ENCODE measurements at places on chromosomes 6 and 20. TPM values are rescaled to one million over a fixed set of nuclear protein-coding genes. Genes with fewer than 3 reads are reported as not detected.

- no peaks in the 10 kb centered on the region for H3K27me3 ChIP-seq
- no peak overlapping the region for H3K27ac ChIP-seq
- H3K4me3 ChIP-seq: no peak overlapping the region
- no peaks in the 10 kb centered on the region for H3K36me3 ChIP-seq
- no peaks in the 10 kb centered on the region for H3K4me1 ChIP-seq
- DNase-seq: no peak
Measured at GRCh38 chr6:6696867-6697531, 108.5 kb downstream of the LY86 start.

The FLRT3 gene
- total RNA-seq: not detected

DNA sequence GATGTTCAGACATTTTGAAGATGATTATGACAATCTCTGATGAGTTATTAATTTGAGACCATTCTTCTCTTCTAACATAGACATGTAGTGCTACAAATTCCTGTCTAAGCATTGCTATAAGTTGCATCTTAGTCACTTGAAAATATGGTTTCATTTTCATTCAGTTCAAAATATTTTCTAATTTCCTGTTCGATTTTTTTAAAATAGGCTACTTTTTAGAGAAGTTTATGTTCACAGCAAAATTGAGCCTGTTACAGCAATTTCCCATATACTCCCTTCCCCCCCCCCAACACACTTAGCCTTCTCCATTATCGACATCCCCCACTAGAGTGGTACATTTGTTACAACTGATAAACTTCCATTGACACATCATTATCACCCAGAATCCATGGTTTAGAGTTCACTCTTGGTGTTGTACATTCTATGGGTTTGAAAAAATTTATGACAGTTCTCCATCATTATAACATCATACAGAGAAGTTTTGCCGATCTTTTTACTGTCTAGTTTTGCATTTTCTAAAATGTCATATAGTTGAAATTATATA, 31.2 kb downstream of the PLAGL1 start:
- H3K27ac ChIP-seq: no peak overlapping the region
- no peaks in the 10 kb centered on the region for H3K36me3 ChIP-seq
- no peak for DNase-seq

DNA sequence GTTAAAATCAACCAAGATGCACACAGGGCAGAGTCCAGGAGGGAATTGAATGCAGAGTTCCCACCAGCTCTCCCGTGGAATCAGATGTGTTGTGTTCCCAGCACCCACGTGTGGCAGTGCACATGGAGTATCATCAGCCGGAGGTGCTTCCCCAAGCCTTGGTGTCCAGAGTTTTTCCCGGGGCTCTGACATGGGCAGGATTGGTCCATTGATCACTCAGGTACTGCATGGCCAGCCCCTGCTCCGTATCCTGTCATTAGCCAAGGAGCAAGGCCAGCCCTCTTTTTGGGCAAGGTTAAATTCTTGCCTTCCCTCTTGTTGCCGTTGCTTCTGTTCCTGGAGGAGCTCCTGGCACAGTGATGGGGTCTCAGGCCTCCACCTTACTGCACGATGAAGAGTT, 28.6 kb upstream of the SLC22A1 start:
- H3K4me1 ChIP-seq: no peaks in the 10 kb centered on the region
- H3K27me3 ChIP-seq: no peaks in the 10 kb centered on the region
- DNase-seq: no peak
- H3K27ac ChIP-seq: no peak overlapping the region
- H3K36me3 ChIP-seq: peaks cover 71% of the 10 kb centered on the region
- H3K4me3 ChIP-seq: no peak overlapping the region
